AG10803 (cell line): ENCODE measurements at places on chromosomes 1 and 21.
A peak's percentile ranks its signal among the peaks of the same experiment; 100 is the strongest.

- no peak for DNase-seq
These were observed 22.9 kb downstream of the LCA5L start for GRCh38 chr21:39422527-39423241.

GRCh38 chr1:24695202-24695974 lies 49.9 kb upstream of the CLIC4 start:
- peak; percentile 30 for DNase-seq

- DNase-seq = peak; percentile 88
These were observed 25.5 kb downstream of the CD34 start for GRCh38 chr1:207885129-207886032.

- DNase-seq = no peak
These were observed at the start of gene MCOLN3 for GRCh38 chr1:85048296-85049064. Gene MCOLN3, minus strand, starts transcription at chr1:85048500. Its CDS starts 3,140 bp downstream, at chr1:85045360.

GRCh38 chr1:214445831-214446614 lies 105.4 kb downstream of the PTPN14 start:
- peak; percentile 98 for DNase-seq

DNA sequence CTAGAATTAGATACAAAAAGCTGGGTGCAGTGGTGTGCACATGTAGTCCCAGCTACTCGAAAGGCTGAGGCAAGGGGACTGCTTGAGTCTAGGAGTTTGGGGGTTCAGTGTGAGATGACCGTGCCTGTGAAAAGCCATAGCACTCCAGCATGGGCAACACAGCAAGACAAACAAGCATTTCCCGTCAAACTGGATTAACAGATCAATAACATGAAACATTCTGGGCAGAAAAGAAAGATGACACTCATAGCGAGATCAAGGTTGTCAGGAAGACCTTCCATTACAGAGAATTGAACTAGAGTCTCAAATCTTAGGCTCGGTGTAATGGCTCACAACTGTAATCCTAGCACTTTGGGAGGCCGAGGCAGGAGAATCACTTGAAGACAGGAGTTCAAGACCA lies 14.0 kb downstream of the TFB2M start:
- no peak for DNase-seq

DNA sequence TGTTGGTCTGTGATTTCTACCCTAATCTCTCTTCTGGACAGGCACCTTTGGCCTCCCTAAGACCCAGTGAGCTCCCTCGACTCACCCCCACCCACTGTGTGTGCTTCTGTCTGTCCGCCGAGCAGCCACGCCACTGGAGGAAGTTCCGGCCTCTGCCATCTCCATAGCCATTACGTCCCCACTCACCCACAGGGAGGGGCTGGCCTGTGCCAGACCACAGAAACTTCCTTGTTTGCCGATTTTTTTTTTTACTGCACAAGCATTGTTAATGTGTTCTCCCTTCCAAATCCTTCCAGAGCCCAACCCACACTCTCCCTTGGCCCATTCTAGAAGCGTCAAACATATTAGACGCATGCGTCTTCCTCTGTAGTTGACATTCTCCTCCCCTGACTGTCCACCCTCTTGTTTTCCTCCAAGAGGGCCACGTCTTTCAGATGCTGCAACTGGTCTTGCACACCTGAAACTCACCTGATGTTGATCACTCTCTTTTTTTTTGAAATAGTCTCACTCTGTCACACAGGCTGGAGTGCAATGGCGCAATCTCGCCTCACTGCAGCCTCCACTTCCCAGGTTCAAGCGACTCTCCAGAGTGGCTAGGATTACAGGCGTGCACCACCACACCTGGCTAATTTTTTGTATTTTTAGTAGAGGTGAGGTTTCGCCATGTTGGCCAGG lies 72.3 kb downstream of the EVA1C start:
- DNase-seq = no peak
